ENCODE measurements at places on chromosomes 13 and 19. TPM values are rescaled to one million over a fixed set of nuclear protein-coding genes. Genes with fewer than 3 reads are reported as not detected.

- no peaks in the 10 kb centered on the region for H3K36me3 ChIP-seq
- H3K4me3 ChIP-seq: no peak overlapping the region
- peaks cover 6% of the 10 kb centered on the region for H3K4me1 ChIP-seq
- no peaks in the 10 kb centered on the region for H3K27me3 ChIP-seq
- H3K27ac ChIP-seq: peak overlapping the region; percentile 59
Observed at GRCh38 chr13:50410921-50411746, 395.9 kb downstream of the KCNRG start.

DNA sequence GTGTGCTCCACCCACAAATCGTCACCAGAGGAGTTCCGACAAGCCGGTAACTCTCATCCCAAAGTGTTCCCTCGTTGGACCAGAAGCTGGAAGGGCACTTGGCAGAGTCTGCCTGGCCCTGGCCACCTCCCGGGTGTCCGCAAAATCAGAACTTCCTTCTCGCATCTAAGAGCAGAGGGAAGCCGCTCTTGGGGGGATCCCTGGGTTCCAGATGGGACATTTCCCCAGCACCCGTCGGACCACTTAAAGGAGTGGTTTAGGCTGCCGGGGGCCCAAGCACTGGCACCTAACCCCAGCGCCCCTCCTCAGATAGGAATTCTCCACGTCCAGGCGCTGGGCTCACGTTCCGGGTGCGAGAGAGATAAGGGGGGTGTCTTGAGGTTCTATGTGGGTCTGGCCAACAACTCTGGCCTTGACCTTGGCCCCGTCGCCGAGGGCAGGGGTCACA is 857 bp upstream of the MAP2K7 start:
- peak overlapping the region; percentile 86 for H3K27ac ChIP-seq
- no peak for DNase-seq
- no peaks in the 10 kb centered on the region for H3K36me3 ChIP-seq
- peak overlapping the region; percentile 39 for H3K4me3 ChIP-seq
- no peaks in the 10 kb centered on the region for H3K27me3 ChIP-seq

- H3K27ac ChIP-seq: peak overlapping the region; percentile 24
- peaks cover 41% of the 10 kb centered on the region for H3K4me1 ChIP-seq
- H3K36me3 ChIP-seq: no peaks in the 10 kb centered on the region
- H3K4me3 ChIP-seq: no peak overlapping the region
Observed at GRCh38 chr19:42246143-42246921, 3.9 kb upstream of the GSK3A start.

GRCh38 chr13:44197791-44198770 is 175.5 kb upstream of the SERP2 start:
- DNase-seq: no peak
- no peak overlapping the region for H3K27ac ChIP-seq
- no peaks in the 10 kb centered on the region for H3K27me3 ChIP-seq
- no peak overlapping the region for H3K4me3 ChIP-seq
- no peaks in the 10 kb centered on the region for H3K36me3 ChIP-seq

- H3K27me3 ChIP-seq: peaks cover 31% of the 10 kb centered on the region
- no peaks in the 10 kb centered on the region for H3K36me3 ChIP-seq
- H3K4me1 ChIP-seq: peaks cover 7% of the 10 kb centered on the region
- DNase-seq: no peak
- no peak overlapping the region for H3K27ac ChIP-seq
- no peak overlapping the region for H3K4me3 ChIP-seq
Observed at GRCh38 chr19:35860818-35861639, 4.3 kb downstream of the KIRREL2 start.

DNA sequence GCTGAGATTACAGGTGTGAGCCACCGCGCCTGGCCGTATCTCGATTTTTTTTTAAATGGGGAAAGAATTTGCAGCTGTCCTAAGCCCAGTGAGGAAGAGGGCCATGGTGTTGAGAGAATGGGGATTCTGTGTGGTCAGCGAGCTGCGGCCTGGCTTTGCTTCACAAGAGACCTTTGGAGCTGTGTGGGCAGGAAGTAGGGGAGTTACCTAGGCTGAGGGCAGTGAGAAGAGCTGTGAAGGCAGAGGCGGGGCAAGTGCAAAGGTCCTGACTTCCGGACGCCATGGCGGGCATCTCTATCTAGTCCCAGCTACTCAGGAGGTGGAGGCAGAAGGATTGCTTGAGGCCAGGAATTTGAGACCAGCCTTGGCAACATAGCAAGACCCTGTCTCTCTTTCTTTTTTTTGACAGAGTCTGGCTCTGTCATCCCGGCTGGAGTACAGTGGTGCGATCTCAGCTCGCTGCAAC is 4.9 kb downstream of the AP2A1 start:
- no peak overlapping the region for H3K27ac ChIP-seq
- H3K4me1 ChIP-seq: peaks cover 18% of the 10 kb centered on the region
- H3K36me3 ChIP-seq: no peaks in the 10 kb centered on the region

DNA sequence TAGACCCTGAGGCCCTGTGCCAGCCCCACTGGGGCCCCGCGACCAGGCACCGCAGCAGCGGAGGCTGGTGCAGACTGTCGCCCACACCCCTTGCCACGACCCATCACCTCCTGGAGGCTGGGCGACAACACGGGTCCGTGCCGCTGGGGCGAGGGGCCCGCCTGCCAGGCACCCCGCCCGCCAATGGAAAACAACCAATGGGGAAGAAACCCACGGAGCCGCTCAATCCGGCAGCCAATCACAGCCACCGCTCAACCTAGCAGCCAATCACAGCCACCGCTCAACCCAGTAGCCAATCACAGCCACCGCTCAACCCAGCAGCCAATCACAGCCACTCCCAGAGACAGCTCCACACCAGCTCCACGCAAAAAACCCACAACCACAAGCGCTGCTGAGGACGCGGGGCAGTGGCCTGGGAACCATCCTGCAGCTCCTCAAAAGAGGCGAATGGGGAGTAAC is 29.7 kb downstream of the GPX4 start:
- H3K4me1 ChIP-seq: peaks cover 64% of the 10 kb centered on the region
- peaks cover 10% of the 10 kb centered on the region for H3K36me3 ChIP-seq
- H3K27ac ChIP-seq: peak overlapping the region; percentile 89
- H3K4me3 ChIP-seq: no peak overlapping the region
- DNase-seq: no peak

GRCh38 chr13:113845723-113846635 is 17.9 kb downstream of the GAS6 start:
- H3K4me3 ChIP-seq: no peak overlapping the region
- H3K4me1 ChIP-seq: no peaks in the 10 kb centered on the region
- H3K36me3 ChIP-seq: no peaks in the 10 kb centered on the region
- no peak overlapping the region for H3K27ac ChIP-seq
- no peak for DNase-seq

DNA sequence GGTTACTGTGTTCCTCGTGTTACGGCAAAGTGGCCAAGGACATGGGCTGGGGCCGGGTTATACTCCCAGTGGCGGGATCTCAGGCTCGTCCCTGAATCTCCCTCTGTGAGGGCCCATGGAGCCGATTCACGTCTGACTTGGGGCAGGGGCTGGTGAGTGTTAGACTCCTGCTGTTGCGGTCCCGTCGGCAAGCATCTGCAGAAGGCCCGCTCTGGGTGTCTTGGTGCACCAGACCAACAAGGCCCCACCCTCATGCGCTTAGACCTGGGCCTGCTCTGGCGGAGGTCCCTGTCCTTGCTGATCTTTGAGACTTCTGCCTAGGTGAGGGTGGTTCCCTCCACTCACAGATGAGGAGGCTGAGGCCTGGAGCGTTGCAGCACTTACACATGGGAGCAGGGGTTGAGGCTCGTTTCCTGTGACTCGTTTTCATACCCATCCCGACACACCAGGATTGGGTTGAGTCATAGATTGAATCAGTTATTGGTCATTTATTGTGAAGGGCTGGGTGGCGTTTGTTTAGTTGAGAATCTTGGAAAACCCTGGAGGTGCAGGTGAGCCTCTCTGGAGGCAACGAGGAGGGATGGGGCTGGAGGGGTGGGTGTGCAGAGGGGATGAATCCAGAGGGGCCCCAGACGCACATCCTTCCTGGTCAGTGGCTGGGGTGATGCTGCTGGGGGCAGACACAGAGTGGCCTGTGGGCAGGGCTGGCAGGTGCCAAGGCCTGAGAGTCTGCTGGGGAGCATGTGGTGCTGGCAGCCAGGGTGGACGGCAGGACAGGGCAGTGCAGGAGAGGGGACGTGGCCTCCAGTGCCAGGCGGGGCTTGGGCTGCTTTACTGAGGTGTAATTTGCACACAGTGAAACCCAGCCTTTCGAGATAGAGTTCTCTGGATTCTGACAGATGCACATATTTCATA is 4.6 kb downstream of the EPN1 start:
- H3K36me3 ChIP-seq: no peaks in the 10 kb centered on the region
- H3K27ac ChIP-seq: no peak overlapping the region
- peaks cover 71% of the 10 kb centered on the region for H3K4me1 ChIP-seq
- DNase-seq: no peak

Gene MARCHF2
- total RNA-seq: 29.7 TPM

Gene NECTIN2
- total RNA-seq: 175 TPM

Gene LYPD5
- 1.6 TPM for total RNA-seq

Gene ELSPBP1
- not detected for total RNA-seq

Data from adrenal gland (tissue), 19 donors.